IMR-90 (cell line): ENCODE measurements at places on chromosomes 7 and 10. TPM values are rescaled to one million over a fixed set of nuclear protein-coding genes. Genes with fewer than 3 reads are reported as not detected.

GAD2 gene
- total RNA-seq = not detected in 2 replicates

STEAP1B gene
- 13.8 and 21.1 TPM in 2 replicates for total RNA-seq

CPVL gene
- not detected in 2 replicates for total RNA-seq

OR6V1 gene
- total RNA-seq = not detected in 2 replicates

SLC26A3 gene
- total RNA-seq = not detected in 2 replicates

DNA sequence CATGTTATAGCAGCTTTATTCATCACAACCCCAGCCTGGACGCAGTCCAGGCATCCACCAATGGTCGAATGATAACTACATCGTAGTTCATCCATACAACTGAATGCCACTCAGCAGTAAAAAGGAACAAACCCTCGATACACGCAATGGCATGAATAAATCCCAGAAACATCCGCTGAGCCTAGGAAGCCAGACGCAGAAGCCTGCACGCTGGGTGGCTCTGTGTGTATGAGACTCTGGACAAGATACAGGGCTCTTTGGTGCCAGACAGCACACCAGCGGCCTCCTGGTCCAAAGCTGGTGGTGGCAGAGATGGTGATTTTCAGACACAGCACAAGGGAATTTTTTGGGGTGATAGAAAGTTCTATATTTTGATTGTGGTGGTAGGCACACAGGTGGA is 10.0 kb upstream of the CRYGN start:
- H3K27ac ChIP-seq = no peak overlapping the region
- no peaks in the 10 kb centered on the region for H3K36me3 ChIP-seq
- H3K4me1 ChIP-seq = no peaks in the 10 kb centered on the region; the same call in 1 of the 2 replicates

DNA sequence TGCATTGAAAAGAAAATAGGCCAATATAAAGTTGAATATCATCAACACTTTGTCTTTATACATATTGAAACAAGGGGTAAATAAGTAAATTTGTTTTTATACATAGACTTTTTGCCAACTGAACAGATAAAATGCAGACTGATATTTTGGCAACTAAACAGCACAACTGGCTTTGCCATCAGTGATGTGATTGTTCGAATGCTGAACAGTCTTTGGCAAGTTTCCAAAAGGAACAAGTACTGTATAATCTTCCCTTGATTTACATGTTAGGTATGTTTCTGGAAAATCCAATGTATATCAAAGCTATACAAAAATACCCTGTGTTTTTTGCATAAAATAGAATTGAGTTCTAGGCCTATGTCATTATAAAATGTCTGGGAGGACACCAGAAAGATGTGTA is 18.2 kb upstream of the ANKRD1 start:
- no peaks in the 10 kb centered on the region for H3K36me3 ChIP-seq
- no peaks in the 10 kb centered on the region for H3K27me3 ChIP-seq
- DNase-seq = no peak
- peaks cover 8% of the 10 kb centered on the region for H3K4me1 ChIP-seq

DNA sequence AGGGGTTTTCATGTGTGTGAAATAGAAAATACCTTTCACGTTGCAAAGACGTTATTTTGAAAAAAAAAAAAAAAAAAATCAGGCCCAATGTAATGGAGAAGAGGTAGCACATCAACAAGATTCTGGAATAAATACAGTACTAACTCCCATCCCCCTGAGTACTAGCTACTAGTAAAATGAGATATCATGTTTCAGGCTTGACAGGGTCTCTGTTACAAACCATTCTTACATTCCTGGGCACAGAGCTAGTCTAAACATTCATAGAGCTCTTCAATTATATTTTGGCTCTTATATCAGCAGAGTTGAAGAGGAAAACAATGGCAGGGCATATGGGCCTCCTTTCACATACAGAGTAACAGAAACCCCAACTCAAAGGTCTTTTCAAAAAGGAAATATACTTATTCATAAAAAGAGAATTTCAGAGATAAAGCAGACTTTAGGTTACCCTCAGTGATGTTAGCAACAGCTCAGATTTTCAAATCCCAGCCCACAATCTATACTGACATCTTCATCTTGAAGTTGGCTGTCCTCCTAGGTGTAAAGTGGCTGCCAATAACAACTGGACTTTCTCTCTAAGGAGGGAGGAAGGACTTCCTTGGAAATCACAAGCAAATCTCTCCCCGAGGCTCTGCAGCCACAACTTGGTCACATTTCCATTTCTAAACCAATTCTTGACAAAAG is 18.6 kb downstream of the C7orf33 start:
- no peaks in the 10 kb centered on the region for H3K36me3 ChIP-seq
- H3K27ac ChIP-seq = no peak overlapping the region
- no peaks in the 10 kb centered on the region for H3K4me1 ChIP-seq
- H3K27me3 ChIP-seq = peaks cover 2% of the 10 kb centered on the region; the same call in 1 of the 2 replicates
- H3K4me3 ChIP-seq = no peak overlapping the region

DNA sequence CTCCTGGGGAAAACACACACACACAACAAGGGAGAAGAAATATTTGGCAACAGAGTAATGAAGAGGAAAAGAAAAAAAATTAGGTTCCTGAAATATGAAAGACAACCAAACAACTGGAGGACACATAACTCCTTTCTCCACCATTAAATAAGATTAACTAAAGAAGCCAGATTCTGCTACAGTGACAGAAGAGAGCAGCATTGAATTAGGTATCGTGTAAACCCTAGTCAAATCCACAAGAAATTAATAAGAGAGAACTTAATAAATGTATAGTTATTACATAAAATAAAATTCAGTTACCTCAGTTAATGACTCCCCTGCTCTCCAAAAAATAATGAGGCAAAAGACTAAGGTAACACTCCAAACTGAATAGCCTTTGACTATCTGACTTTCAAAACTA is 306.7 kb downstream of the CRPPA start:
- no peaks in the 10 kb centered on the region for H3K27me3 ChIP-seq
- H3K4me1 ChIP-seq = no peaks in the 10 kb centered on the region
- H3K36me3 ChIP-seq = no peaks in the 10 kb centered on the region
- DNase-seq = peak; percentile 59

- H3K4me1 ChIP-seq = peaks cover 5% of the 10 kb centered on the region
- no peak for DNase-seq
- no peak overlapping the region for H3K27ac ChIP-seq
- peaks cover 5% of the 10 kb centered on the region for H3K36me3 ChIP-seq
- no peak overlapping the region for H3K4me3 ChIP-seq
Observed at GRCh38 chr7:65744406-65744805, 128.5 kb upstream of the VKORC1L1 start.

DNA sequence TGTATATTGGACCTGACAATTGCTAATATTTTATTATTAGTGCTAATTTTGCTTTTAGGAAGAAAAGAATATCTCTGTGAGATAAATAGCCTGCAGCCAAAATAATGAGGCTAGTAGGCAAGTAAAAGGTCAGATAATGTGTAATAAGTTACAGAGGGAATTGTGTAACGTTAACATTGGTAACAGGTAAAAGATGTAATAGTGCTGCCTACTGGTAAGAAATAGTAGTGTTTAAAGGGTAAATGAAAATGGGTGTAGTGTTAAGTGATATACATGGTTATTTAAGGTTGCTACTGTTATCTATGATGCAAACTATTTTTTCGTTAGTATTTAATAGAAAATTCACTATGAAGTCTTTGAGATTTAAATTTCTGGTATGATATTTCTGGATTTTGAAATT is 9.2 kb upstream of the FOXP2 start:
- H3K27ac ChIP-seq = no peak overlapping the region
- H3K4me3 ChIP-seq = no peak overlapping the region
- DNase-seq = no peak
- H3K27me3 ChIP-seq = no peaks in the 10 kb centered on the region
- no peaks in the 10 kb centered on the region for H3K36me3 ChIP-seq

DNA sequence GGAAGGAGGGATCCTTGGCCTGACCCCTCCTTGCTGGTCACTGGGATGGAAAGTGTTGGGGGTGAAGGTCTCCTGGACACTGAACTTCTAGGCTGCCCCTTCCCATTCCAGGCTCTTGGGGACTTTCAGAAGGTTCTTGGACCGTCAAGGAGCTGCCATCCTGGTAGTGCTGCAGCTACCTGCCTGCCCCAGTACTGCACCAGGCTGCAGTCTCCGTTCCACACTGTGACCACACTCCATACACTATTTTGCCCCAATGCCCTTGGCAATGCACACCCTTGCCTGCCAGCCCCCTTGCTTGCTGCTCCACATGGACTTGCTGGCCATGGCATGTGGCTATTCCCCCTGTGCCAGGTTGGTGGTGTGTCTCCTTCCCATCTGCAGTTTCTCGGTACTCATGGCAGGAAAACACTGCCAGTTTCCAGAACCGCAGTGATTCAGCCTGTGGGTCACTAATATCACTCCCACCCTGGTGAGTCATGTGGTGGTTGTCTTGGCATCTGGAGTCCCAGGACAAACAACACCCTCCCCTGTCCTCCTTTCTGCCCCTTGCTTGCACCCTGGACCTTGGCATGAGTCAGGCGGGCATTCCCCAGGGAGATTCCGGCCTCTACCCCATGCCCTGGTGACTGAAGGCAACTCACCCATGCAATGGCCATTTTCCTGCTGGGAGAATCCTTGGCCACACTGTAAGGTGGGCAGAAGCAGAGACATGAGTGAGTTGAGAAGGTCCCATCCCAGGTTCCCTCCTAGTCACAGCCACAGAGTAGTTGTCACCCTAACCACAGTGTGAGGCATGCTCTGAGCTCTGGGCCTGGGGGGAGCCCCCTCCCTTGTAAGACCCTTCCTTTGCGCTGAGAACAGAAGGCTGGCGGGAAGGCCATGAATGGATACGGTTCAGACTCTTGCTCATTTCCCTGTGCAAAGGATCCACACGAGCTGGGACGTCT is 32.8 kb downstream of the GOLGA7B start:
- peak; percentile 51 for DNase-seq
- H3K27me3 ChIP-seq = peaks cover 3% of the 10 kb centered on the region; the same call in 1 of the 2 replicates
- H3K36me3 ChIP-seq = no peaks in the 10 kb centered on the region
- H3K27ac ChIP-seq = no peak overlapping the region

DNA sequence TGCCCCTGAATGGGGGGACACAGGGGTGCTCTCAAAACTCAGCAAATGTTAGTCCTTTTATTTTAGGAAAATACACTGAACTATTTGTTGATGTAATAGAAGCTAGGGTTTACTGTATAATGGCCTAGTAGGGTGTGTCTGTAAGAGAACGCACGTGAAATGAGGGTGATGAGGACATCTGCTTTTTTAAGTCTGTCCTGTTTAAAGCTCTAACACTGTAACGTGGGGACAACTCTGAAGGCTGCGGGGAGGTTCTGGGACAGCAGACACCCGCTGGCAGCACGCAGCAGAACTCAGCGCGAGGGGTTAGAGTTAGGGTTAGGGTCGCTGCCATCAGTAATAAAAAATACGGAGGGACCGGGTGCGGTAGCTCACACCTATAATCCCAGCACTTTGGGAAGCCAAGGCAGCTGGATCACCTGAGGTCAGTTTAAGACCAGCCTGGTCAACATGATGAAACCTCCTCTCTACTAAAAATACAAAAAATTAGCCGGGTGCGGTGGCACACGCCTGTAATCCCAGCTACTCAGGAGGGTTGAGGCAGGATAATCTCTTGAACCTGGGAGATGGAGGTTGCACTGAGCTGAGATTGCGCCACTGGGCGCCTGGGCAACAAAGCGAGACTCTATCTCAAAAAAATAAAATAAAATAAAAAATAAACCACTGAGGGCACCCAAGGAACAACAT is 98.0 kb downstream of the CTBP2 start:
- no peaks in the 10 kb centered on the region for H3K27me3 ChIP-seq
- no peak overlapping the region for H3K4me3 ChIP-seq
- no peak for DNase-seq
- H3K36me3 ChIP-seq = peaks cover 6% of the 10 kb centered on the region
- peaks cover 40% of the 10 kb centered on the region for H3K4me1 ChIP-seq

DNA sequence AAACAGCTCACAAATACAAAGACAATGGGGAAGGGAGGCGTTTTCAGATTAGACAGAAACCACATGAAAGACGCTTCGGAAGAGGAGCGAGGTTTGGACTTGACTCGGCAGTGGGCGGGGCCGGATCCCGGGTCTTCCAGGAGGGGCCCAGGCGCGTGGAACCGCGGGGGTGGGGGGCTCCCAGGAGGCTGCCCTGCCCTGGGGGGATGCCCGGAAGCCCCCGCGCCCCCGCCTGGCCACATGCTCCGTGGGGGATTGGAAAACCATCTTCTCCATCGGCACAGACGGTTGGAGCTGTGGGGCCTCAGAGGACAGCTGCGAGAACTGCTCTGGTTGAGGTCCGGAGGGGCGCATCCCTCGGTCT is 186.0 kb upstream of the SHH start:
- no peaks in the 10 kb centered on the region for H3K27me3 ChIP-seq
- H3K4me3 ChIP-seq = no peak overlapping the region
- no peak for DNase-seq
- H3K4me1 ChIP-seq = no peaks in the 10 kb centered on the region

- H3K27me3 ChIP-seq = no peaks in the 10 kb centered on the region
- no peak for DNase-seq
- no peak overlapping the region for H3K4me3 ChIP-seq
- no peak overlapping the region for H3K27ac ChIP-seq
- H3K4me1 ChIP-seq = no peaks in the 10 kb centered on the region
Observed at GRCh38 chr10:130218181-130218641, 82.0 kb downstream of the GLRX3 start.

DNA sequence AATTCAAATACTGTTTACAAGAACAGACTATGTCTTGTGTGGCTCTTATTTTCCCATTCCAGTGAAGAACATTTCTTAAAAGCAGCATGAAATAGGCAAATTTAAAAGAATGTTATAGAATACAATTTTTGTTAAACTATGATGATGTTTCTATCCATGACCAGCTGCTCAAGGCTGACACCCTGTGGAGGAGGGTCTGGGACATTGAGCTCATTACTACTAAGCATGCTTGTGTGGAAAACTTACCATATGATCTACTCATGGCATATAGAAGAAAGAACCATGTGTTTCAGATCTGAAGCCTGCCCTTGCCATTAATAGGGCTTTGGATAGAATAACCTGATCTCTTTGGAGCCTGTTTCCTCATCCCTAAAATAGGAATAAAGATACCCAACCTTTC is 125.0 kb downstream of the FOXP2 start:
- no peaks in the 10 kb centered on the region for H3K36me3 ChIP-seq
- no peak overlapping the region for H3K27ac ChIP-seq
- DNase-seq = peak; percentile 35
- H3K4me3 ChIP-seq = no peak overlapping the region
